Mammary epithelial cell (primary cell): ENCODE measurements at places on chromosomes 4 and X. TPM values are rescaled to one million over a fixed set of nuclear protein-coding genes. Genes with fewer than 3 reads are reported as not detected.

SPANXA1 gene
- not detected for total RNA-seq

UGDH gene
- 46.8 and 57.3 TPM in 2 replicates for total RNA-seq

UCHL1 gene
- 0.40 and 2.3 TPM in 2 replicates for total RNA-seq

PPP4R3C gene
- not detected in 2 replicates for total RNA-seq

PCDH7 gene
- 22.6 and 24.3 TPM in 2 replicates for total RNA-seq

CYLC1 gene
- total RNA-seq: not detected in 2 replicates

SPIN4 gene
- total RNA-seq: 9.5 and 13.0 TPM in 2 replicates

- DNase-seq: no peak
Measured at GRCh38 chr4:16006771-16007446, 43.9 kb upstream of the FGFBP2 start.

- DNase-seq: no peak
Measured at GRCh38 chr4:85557016-85557901, 82.3 kb downstream of the ARHGAP24 start.

- peak; percentile 20 for DNase-seq
Measured at GRCh38 chr4:171203425-171203824, 609.8 kb upstream of the GALNTL6 start.

- DNase-seq: no peak
Measured at GRCh38 chr4:3254302-3255131, 5.6 kb downstream of the MSANTD1 start.

- DNase-seq: no peak
Measured at GRCh38 chr4:164866817-164867490, 10.0 kb upstream of the APELA start.

DNA sequence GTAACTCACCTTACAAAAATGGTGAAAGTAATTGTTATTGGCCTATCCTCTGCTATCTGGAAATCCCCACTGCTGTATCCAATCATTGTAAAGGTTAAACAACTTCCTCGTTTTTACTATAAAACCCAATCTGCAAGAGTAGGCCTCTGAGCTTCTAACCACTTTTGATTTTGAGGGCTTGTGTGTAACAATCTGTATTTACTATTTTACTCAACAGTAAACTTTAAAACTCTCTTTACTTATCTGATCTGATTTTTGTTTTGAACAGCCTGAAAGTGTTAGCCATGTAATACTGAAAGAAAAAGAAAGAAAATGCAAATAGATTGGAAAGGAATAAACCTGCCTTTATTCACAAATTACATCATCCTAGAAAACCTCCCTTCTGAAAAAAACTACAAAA lies 63.1 kb downstream of the SLC10A7 start:
- no peak for DNase-seq

DNA sequence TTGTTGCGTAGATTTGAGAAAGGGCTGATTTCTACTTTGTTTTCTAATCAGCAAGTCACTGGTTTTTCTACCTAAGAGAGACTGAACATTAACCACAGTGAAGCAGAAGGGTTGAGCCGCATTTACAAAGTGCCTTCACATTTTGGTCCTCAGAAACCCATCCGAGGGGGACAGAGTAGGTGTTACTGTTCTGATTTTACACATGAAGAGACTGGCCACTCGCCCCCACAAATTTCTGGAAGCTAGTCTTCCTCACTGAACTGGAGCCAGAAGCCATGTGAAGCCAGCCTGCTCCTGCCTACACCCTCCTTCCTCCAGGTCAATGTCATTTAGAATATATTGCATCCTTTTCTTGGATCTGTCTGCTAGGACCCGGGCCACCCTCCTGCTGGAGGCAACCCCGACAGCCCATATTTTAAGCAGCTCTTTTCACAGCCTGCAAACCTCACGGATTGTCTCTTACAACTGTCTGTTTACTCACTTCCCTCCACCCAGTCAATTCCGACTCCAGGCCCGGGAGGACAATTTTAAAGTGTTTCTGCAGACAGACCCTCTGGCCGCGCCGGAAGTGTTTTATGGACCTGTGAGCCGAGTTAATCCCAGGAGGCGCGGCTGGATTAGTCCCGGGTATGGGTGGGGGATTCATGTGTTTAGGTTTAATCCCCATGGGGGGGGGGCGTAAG lies 73.2 kb upstream of the BCOR start:
- no peak for DNase-seq

GRCh38 chr4:6229095-6229494 lies 28.7 kb upstream of the JAKMIP1 start:
- no peak for DNase-seq

GRCh38 chr4:98919996-98920395 lies 8.9 kb downstream of the EIF4E start:
- DNase-seq: peak; percentile 19

- peak; percentile 67 for DNase-seq
Measured at GRCh38 chr4:147769386-147769785, 37.5 kb downstream of the ARHGAP10 start.

- peak; percentile 84 for DNase-seq
Measured at GRCh38 chr4:8393593-8394038, 46.9 kb downstream of the ACOX3 start.

GRCh38 chr4:14529653-14530052 lies 472.6 kb upstream of the CPEB2 start:
- no peak for DNase-seq

DNA sequence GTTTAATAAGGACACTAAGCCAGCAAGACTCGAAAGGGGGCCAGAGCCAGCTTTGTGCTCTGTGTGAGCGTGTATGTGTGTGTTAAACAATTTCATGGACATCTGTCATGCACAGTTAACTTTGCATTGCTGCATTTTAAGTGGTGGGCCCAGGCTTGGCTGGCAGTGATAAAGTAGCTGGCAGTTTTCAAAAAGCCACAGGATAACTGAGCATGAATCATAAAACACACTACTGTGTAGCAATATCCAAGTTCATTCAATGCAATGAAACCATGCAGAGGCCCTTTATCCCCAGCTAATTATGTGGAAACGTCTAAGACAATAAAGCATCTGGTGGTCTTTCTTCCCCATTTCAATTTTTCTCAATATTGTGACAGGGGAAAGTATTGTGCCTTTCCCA lies 132.9 kb downstream of the NKX6-1 start:
- no peak for DNase-seq

GRCh38 chrX:14354521-14354920 lies 174.8 kb upstream of the GLRA2 start:
- DNase-seq: no peak

DNA sequence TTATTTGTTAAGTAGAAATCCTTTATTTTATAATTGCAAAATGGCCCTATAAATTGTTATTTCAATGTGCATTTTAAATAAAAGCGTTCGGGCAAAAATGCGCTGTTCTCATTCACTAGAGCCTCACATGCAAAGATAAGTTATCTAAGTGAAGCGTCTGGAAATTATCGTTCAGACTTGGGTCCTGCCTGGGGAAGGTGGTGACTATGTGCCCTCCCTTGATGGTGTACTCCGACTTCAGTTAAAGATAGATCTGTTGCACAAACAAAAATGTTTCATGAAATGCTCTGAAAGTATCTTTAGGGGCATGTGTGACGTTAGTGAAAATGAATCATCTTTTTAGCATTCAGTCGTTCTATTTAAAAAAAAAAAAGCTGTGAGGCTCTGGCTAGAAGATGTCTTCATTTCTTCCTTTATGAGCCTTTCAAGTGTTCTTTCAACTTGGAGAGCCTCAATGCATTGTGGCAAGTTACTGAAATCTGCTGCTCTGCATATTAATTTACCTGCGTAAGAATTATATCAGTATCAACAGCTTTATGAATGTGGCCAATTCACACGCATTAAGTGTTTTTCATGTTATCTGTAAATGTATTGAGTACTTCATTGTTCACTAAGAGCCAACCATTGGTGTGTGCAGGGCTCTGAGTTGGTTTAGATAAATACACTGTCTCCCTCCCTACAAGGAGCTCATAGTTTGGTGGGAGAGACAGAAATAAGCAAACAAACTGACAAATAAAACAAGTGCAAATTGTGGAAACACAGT lies 83.0 kb downstream of the AFF1 start:
- DNase-seq: no peak

GRCh38 chr4:15034071-15034764 lies 31.9 kb downstream of the CPEB2 start:
- peak; percentile 90 for DNase-seq

DNA sequence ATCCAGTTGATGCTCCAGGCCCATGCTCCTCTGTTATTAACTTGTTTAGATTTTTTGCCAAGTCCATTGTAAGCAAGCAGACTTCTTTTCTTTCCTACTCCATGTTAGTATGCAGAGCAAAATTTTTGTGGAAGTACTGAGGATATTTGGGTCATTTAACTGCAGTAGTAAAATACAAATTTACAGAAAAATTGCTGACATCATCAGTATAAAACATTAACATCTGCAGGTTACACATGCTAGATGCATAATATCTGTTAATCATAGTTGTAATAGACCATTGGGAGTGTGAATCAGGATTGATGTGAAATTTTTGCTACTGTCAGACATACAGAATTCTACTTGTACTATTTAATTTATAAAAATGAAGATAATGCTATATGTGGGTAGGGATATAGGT lies 454.1 kb upstream of the CXorf51B start:
- DNase-seq: no peak

- DNase-seq: no peak
Measured at GRCh38 chr4:20085156-20085555, 166.5 kb upstream of the SLIT2 start.

- peak; percentile 76 for DNase-seq
Measured at GRCh38 chr4:158826882-158827281, 58.1 kb downstream of the FNIP2 start.

- peak; percentile 5 for DNase-seq
Measured at GRCh38 chr4:140764785-140765392, 8.7 kb upstream of the TBC1D9 start.
